CD4-positive, alpha-beta T cell treated with Interleukin-21 for 1 hour (primary cell): ENCODE measurements at places on chromosomes 6 and 20.

DNA sequence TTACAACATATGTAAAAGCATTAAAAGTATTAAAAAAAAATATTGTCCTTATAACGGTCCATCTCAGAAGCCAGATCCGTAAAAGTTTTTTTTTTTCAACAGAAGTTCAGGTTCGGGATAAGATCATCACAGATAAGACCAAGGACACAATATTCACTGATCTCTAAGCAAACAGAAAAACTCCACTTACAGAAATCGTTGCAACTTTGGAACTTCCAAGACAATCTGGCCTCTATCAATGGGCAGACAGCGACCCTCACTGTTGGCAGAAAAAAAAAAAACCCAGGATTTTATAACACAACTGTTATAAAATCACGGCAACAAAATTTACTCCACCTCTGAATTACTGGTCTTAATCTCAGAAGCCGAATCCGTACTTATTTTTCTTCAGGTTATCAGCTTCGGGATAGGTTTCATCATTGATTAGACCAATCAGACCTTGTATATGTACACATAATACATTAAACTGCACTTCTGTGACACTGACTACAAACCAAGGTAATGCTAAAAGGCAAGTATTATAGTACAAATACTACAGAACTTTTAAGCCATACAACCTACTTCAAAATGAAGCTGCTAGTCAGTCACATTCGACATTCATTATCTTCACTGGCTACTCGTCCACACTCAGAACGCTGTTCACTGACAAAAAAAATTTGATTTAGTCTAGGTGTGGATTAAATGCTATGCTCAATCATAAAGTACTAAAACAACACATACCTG, 34.7 kb upstream of the SYNCRIP start:
- DNase-seq: peak; percentile 32

DNA sequence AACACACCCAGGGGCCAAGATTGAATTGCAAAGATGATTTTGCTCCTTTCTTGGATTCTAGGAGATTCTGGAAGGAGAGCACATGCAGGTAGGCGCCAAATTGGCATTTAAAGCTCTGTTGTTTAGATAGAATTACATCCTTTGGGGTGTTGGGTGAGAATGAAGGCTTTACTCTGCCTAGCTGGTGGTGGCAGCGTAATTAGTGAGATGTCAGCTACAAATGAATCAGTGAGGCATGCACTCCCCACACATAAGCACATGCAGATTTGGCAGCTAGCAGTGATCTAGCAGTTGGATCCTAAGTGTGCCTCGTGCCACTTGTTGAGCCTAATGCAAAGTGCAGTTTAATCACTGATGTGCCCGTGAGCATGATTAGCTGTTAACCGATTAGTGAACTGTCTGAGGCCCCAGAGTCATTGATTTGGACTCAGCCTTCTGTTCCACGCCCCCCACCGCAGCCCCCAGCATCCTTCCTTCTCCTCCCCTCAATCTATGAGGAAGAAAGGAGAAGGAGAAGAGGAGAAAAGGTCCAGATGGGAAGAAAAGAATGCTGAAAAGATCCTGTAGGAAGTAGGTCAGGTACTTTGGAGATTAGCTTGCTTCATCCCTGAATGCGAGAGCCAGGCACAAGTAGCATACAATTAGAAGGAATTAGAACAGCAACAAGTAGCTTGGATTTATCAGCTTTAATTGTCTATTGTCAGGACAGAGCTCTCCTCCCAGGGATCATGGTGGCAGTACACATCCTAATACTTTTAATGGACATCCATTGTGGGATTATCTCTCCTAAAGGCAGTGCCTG, 6.0 kb upstream of the PRDM1 start:
- no peak for DNase-seq

DNA sequence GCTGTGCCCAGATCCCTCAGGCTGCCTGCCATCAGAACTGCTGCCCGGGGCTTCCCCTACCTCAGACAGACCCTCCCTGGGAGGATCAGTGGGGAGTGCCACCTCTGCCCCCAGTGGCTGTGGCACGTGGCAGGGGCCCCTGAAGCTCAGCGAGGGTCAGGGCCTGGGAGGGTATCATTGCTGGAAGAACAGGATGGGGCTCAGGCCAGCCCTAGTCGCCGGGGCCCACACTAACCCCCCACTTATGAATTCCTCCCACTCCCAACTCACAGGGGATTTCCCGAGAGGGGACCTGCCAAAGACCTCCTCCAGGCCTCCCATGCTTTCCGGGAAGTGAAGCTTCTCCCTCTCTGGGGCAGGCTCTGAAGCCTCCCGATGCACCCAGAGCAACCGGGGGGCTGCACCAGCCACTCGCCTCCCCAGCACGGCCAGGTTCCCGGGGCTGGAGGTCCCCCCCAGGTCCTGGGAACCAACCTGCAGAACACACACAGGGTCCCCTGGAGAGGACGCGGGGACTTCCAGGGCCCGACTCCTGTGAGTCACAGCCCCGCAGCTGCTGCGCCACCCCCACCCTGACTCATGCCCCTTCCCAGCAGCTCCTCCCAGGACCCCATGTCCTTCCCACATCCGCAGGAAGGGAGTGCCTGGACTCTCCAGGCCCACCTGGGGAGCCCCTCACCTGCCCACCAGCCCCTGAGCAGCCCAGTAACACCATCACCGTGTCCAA, 2.5 kb downstream of the TNFRSF6B start:
- no peak for DNase-seq

DNA sequence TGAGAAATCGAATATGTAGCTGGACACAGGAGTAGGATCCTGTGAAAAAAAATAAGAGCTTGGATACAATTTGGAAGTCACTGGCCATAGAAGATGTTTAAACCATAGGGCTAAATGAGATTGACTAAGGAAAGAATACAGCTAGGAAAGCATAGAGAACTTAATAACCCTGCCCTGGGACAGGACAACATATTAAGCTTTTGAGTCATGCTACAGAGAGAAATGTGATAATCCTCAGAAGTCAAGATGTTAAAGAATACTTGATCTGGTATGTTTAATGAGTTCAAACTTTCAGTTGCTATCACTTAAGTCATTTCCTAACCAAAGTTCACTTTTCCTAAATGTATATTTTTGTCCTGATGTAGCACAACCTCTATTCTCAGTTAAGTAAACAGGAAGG, 154.6 kb upstream of the TSHZ2 start:
- DNase-seq: no peak

DNA sequence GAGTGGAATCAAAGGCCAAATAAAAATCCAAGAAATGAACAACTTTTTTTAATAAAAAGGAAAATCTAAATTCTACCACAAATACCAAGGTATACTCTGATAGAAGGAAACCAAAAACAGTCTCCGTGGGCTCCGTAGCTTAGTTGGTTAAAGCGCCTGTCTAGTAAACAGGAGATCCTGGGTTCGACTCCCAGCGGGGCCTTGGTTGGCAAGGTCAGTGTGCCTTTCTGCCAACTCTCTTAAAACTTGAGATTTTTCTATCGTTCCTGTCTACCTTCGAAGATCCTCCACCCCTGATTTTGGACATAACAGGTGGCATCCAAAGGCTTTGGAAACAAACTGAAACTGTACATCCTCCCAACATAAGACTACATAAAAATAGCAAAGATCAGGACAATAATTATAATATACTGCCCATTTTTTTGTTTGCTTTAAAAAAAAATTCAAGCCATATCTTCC, 197.9 kb downstream of the TRIM27 start:
- no peak for DNase-seq

DNA sequence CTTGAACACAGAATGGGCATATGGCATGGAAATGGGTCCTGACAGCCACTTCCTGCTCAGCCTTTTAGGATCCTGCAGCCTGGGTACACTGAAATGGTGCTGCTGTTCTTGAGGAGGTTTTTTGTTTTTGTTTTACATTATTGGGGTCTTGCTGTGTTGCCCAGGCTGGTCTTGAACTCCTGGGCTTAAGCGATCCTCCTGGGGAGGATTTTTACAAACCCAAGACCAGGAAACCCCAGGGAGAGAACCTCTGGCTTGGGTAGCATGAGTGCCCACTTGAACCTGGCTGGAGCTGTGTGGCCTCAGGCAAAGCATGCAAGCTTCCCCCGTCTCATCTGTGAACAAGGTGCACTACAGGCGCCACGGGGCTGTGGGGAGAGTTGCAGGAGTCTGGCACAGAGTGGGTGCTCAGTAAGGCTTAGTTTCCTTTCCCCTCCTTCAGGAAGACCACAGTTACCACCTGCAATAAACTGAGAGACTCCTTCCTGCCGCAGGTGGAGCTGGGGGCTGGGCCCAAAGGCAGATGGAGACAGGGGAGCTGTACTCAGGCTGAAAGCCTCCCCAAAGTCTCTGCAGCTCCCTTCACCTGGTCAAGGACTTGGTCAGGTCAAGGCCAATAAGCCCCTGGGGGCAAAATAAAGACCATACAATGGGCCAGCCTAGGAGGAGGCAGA, 1.8 kb downstream of the SLA2 start:
- DNase-seq: peak; percentile 67

DNA sequence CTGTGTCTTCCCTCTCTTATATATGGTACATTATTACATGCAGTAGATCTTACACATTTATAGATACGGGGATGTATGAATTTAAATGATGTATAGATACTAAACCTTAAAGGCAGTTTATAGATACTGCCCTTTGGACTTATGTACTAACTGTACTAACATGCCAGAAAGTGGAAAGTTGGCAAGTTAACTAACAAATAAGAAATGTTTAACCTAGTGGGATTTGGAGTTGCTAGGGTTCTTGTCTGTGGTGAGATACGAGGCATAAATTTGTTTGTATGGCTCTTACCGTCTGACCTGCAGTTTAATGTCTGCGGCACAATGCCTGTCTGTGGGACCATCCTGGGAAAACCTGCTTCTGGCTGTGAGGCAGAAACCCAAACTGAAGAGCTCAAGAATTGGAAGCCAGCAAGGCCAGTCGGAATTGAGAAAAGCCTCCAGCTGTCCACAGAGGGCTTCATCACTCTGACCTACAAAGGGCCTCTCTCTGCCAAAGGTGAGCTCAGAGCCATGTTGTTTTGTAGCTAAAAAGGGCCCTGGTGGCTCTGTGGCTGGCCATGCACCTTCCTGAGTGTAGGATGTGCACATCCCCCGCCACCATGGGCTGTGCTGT, 62.9 kb upstream of the SLC22A1 start:
- no peak for DNase-seq

- DNase-seq: no peak
Observed at GRCh38 chr20:11852811-11853210, 64.9 kb upstream of the BTBD3 start.

GRCh38 chr20:52365688-52366087, 174.1 kb upstream of the ZFP64 start:
- no peak for DNase-seq

DNA sequence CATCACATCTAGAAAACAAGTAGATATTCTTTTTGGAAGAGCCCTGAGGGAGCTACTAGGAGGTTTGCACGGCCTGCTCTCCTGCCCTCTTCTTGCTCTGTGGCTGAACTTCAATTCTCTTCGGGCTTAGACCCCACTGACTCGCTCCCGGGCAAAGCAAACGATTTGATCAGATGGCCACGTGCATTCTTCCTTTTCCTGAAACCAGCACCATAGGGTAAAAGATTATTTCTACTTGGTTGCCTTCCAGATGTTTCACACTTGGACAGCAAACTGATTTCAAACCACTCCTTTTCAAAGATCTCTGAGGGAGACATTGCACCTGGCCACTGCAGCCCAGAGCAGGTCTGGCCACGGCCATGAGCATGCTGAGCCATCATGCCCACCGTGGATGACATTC, at the start of gene SLC22A1:
Gene SLC22A1, plus strand, starts transcription at position 258 of the 400 bp plus-strand sequence. Its CDS starts 121 bp downstream, at position 379.
- no peak for DNase-seq

GRCh38 chr6:3776881-3777507, 25.5 kb upstream of the PXDC1 start:
- no peak for DNase-seq

DNA sequence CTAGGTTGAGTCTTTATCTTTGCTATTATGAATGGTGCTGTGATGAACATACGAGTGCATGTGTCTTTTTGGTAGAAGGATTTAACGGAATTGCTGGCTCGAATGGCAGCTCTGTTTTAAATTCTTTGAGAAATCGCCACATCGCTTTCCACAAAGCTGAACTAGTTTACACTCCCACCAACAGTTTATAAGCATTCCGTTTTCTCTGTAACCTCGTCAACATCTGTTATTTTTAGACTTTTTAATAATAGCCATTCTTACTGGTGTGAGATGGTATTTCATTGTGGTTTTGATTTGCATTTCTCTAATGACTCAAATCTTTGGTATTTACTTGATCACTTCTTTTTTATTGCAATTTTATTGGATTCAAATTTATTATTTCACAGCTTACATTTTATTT, 117.4 kb upstream of the HDGFL1 start:
- no peak for DNase-seq

DNA sequence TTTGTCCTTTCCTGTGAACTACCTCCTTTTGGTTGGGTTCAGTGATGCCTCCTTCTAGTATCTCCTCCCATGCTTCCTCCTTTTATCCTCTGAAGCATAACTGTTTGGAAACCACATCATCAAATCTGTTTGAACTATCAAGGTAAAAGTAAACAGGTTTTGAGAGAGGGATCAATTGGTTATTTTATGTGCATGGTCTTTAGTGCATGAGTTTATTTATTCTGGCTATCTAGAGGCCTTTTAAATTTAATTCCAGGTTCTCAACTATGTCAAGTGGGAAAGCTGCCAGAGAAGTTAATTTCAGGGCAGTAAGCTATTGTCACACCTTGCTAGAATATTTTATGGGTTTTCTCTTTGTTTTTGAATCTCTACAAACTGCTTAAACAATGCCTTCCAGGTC, 54.1 kb downstream of the WASF1 start:
- DNase-seq: no peak

GRCh38 chr6:34093206-34093605, 52.7 kb downstream of the GRM4 start:
- no peak for DNase-seq

- peak; percentile 3 for DNase-seq
Observed at GRCh38 chr6:53894091-53894490, 99.3 kb downstream of the LRRC1 start.

GRCh38 chr6:24064106-24064505, 61.9 kb upstream of the NRSN1 start:
- no peak for DNase-seq

DNA sequence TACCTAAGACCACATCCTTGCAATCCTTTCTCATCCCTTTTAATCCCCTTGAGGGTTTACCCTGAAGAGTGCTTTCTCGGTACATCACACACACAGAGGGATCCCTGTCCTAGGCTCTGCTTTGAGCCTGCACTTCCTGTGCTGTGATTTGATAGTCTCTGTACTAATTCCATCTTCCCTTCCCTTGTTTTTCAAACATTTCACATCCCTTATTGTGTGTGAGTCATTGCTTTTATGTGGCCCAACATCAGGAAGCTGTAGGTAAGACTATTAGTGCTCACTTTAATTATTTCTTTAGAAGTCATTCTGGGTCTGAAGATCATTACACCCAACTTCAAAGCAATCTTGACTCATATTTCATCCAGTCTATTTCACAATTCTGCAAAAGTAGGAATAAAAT, 57.2 kb upstream of the ANKEF1 start:
- DNase-seq: no peak

DNA sequence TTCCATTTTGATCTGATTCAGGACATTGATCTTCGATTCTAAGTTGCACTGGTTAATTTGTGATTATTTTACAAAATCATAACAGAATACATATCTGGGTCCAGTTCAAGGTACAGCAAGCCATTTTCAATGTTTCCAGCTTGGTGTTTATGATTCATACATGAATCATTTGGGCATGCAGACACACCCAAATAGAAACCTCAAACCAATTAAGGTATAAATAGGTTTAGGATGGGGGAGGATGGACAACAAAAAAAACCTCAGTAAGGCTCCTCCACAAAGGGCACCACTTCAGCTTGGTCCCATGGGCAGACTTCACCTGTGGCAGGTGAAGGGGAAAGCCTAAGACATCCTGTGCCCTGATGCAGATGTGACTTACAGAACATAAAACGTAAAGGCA, 192.7 kb downstream of the KHDC1L start:
- DNase-seq: no peak

- no peak for DNase-seq
Observed at GRCh38 chr6:81749707-81750106, 2.8 kb downstream of the TENT5A start.
